ENCODE measurements at places on chromosomes 16 and 17.

DNA sequence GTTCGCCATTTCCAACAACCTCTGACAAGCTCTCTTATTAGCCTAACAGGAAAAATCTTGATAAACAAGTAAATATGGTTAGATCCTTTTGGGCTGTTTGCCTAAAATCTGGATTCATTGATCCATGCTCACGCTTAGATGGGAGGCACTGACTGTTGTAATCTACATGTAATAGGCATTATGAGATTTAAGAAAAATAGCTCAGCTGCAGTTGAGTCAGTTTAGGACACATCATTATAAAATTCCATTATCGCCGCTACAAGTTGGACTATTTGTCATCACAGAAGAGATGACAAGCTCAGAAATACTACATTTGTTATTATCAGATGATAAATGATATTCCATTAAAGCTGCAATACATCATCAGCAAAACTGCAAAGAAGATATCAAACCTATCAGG, 524.0 kb downstream of the TOX3 start:
- DNase-seq: no peak

GRCh38 chr17:2853283-2854142, 57.3 kb downstream of the RAP1GAP2 start:
- DNase-seq: no peak

- no peak for DNase-seq
These were observed 782.7 kb upstream of the KIF2B start for GRCh38 chr17:53039981-53040380.

- DNase-seq: no peak
These were observed 5.9 kb upstream of the C16orf95 start for GRCh38 chr16:87322833-87323726.

- no peak for DNase-seq
These were observed 4.6 kb downstream of the IRF8 start for GRCh38 chr16:85903559-85903958.

GRCh38 chr17:4587803-4588202, 3.5 kb downstream of the SMTNL2 start:
- DNase-seq: no peak

DNA sequence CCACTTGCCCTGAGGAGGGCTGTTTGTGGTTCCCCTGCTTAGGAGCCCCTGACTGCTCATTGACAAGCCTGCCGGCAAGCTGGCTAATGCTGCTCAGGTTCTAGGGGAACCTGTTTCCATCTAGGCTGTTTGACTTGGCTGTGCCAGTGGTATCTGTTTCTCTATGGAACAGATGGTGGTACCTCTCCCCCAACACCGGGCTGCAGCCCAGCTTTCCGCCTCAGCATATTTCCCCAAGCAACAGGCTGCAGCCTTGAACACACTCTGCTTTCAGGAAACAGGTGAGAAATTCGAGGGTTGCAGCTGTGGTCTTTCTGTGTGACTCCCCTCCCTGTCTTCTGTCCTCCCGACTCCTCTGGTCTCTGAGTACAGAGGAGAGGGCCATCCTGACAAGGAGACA, 132.3 kb downstream of the TMEM132E start:
- no peak for DNase-seq

DNA sequence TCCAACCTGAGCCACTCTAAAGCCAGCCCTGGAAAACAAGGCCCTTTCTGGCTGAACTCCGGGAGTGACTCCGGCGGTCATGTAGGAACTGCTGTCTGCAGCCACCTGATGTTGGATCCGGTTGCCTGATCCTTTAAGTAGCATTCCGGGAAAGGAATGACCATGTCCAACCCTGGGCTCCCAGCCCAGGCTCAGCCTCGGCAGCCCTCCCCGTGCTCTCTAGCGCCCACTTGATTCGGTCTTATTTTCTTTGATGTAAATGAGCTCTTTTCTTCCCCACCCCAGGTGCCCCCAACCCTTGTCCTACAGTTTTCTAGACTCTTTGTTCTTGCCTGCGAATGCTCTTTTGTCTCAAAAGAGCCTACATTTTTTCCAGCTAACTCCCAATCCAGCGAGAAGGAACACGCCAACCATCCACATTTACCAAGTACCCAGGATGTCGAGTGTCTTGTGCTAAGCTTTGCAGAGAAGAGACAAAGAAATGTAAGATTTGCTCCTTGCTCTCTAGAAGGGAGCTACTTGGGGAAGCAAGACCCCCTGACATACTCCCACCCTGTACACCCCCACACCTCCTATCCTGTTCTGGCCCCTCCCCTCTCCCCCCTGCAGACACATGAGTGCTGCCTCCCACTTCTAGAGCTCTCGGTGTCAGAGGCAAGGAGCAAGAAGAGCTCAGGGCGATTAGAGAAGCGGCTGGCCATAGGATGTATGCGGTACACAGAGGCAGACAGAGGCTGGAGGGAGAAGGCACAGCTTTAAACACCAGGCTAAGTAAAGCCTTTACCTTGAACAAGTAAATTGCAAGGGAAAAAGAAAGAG, 53.8 kb downstream of the COG7 start:
- no peak for DNase-seq

GRCh38 chr16:82626791-82627261, at the start of gene CDH13:
TSS of gene CDH13 (plus strand) at chr16:82626969.
- no peak for DNase-seq

DNA sequence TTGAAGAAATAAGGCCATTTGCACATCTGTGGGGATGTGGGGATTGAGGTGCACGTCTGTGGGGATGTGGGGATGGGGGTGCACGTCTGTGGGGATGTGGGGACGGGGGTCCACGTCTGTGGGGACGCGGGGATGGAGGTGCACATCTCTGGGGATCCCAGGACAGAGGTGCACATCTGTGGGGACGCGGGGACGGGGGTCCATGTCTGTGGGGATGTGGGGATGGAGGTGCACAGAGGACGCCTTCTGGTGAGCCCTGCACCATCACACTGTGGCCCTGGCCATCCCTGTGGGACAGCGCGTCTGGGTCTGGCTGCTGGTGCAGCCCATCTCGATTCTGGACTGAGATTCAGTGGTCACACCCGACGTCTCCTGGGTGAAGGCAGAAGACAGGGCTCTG, 161.4 kb downstream of the LAT start:
- DNase-seq: no peak

GRCh38 chr17:36728030-36728991, 126.9 kb downstream of the MRM1 start:
- DNase-seq: no peak

- no peak for DNase-seq
These were observed 117.5 kb downstream of the ASIC2 start for GRCh38 chr17:33175562-33175961.

- no peak for DNase-seq
These were observed 17.2 kb upstream of the METRNL start for GRCh38 chr17:83062011-83062817.

DNA sequence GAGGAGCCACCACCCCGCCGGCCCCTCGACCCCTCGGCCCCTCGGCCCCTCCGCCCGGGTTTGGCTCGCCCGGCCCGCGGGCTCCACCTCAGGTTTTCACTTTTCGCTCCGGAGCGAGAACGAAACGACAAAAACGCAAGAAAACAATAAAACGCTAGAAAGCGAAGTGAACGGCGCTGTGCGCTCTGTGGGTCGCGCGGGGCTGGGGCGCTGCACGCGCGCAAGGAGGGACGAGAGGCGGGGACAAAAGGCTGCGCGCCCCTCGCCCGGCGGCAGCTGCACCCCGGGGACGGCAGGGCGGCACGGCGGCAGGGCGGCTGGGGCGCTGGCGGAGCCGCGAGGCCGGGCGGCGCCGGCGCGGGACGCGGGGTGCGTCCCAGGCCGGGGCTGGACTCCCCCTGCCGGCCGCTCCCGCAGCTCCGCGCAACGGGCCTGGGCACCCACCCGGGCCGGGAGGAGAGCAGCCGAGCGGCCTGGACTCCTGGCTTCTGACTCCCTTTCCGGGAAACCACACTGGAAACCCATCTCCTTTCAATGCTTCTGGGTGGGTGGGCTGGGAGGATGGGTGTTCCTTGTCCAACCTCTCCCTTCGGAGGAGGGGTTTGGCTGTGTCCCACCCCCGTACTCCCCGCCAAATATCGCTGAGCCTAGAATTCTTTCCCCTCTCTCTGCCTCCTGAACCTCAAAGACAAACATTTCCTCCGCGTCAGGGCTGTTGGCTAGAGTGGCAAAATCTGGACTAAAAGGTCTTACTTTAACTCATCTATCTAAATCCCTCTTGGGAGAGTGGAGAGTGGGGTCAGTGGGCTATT, 9.9 kb downstream of the TBX2 start:
- no peak for DNase-seq

- DNase-seq: no peak
These were observed 25.7 kb downstream of the ARHGAP23 start for GRCh38 chr17:38453951-38454421.

DNA sequence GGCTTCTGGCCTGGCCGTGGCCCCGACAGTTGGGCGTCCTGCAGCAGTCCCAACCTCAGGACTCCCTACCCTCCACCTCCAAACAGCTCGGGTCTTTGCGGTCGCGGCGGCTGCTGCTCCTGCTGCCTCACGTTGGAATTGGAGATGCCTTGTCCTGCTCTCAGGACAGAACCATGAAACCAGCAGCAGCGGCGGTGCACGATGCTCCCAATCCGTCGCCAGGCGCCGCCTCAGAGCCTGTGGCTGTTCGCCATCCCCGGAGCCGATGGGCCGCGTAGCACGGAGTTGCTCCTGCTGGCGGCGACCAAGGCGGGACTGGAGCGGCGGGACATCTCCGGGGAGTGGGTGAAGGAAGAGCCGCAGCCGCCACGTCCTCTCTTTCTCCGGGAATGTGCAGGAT, 1965.9 kb downstream of the TP53TG3F start:
- DNase-seq: no peak

DNA sequence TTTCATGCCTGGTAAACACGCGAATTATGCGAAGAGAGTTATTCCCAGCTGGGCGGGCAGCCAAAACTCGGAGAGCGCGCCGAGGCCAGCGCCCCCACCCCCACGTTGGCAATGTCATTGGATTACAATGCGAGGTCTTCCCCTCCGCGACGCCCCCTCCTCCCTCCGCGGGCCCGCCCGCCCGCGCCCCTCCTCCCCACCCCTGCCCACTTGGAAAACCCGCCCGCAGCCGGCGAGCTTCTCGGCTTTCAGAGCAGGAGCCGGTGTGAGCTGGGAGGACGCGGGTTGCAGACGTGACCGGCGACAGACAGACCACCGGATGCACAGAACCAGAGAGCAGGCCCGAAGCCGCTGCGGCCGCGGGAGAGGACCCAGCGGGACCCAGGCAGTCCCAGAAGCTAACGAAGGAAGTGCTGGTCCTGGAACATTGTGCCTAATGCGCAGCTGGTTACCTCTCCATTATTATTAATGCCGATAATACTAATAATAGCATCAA, 4.0 kb downstream of the NOG start:
- DNase-seq: no peak

DNA sequence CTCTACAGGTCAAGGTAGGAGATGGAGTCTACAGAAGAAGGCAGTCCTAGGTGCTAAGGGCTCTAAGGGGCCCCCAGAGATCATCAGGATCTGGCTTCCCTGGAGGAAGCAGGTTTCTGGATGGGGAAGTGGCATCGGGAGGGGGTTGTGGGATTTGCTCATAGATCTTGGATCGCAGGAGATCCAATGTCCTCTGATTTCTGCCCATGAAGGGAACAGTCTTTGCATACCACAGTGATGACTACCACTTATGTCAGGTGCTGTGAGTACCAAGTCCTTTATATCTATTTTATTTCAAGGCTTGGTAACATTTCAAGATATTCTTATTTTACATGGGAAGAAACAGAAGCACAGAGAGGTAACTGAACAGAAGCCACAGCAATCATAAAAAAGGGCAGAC, 164.0 kb downstream of the RGS9 start:
- no peak for DNase-seq

DNA sequence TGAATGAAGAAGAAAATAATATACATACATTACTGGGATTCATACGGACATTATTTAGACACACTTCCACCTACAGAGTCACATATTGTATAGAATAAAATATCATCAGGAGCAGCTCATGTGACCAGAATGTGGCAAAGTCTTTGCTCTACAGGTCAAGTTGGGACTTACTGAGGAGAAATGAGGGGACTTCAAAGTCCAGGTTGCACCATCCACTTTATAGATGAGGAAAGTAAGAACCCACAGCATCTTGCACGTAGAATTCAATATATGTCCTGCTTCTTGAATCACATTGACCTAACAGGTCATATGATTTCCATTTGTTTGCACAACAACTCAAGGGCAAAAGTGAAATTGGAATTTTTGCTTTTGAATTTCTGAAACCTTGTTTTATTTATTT, 524.3 kb downstream of the WWOX start:
- no peak for DNase-seq

GRCh38 chr17:77825621-77826020, 132.9 kb upstream of the TNRC6C start:
- no peak for DNase-seq

DNA sequence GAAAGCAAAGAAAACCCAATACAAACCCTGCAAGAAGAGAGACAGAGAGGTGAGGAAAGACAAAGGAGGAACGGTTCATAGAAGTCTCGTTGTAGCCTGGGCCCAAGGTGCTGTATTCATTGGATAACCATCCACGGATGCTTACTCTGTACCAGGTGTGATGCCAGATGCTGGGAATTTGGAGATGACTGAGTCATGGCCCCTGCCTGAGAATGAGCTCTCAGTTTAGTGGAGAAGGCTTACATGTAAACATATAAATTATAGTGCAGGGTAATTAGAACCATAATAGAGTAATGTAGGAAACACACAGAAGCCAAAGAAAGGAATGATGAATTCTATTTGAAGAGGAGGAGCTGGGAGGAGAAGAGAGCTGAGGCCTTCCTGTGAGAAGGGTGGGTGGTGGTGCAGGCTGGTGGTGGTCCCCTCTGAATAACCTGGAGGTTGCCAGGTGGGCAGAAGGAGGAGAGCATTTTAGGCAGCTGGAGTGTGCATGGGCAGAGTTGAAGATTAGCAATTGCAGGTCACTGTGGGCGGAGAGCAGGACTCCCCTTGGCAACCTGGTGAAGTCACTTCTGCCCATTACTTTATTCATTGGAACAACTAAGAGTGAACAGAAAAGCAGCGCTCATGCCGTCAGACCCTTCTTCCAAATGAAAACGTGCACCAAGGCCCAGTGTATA, 7.7 kb upstream of the ZG16 start:
- no peak for DNase-seq

All from stimulated activated CD4-positive, alpha-beta T cell treated with anti-CD3 and anti-CD28 coated beads, Interleukin-1b, Interleukin-23, amount 100 ng/mL, for 1 hour (primary cell).